Dorsolateral prefrontal cortex (tissue), 122 donors: ENCODE measurements at places on chromosomes 6 and 20. TPM values are rescaled to one million over a fixed set of nuclear protein-coding genes. Genes with fewer than 3 reads are reported as not detected.

DNA sequence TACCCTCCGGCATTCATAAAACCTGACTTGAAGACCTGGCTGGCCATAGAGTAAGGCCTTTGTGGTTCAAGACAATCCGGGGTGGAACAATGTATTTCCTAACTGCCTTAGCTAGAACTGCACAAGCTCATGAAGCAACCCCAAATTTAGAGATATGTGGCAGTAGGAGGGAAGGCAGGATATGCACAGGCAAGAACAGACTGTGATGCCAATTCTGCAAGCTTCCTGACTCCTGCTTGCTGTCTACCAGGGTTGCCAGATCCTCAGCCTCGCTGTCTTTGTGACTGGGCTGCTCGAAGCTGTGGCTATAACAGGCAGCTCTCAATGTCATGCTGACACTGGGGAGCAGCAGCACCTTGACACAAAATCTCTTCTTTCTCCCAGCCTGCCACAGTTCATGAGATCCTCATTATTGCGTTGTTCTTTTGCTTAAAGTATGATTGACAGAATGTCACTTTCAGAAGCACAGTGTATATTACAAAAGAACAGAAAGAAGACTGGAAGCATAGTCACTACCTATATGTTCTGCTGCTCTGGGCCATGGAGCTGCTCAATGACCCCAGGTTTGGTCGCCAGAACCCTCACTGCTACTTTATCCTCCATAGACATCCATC is 18.3 kb upstream of the SHLD1 start:
- DNase-seq, result peak; percentile 57

GRCh38 chr20:32031007-32031958 is 20.8 kb upstream of the HCK start:
- DNase-seq, result peak; percentile 75

GRCh38 chr6:138956244-138956924 is 31.7 kb downstream of the REPS1 start:
- DNase-seq, result no peak

DNA sequence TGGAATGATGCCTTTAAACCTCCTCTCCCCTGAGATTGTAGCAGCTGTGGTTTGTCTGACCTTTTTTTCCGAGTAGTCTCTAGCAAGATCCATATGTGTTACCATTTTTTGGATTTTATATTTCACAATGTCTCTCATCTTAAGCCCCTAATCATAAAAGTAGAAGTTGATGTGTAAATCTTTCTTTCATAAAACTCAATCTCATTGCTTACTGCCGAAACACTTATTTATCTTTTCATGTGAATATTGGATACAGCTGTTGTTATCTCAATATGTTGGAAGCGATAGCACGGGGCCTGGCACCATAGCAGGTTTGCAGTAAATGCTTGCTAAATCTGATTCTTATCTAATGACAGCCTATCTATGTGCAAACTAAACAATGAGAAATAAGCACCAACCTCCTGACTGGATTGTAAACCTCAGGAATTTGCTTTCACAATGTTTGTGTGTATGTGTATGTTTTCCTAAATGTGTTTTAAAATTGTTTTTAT is 14.2 kb downstream of the SMPDL3A start:
- no peak for DNase-seq

GRCh38 chr6:79047072-79047471 is 31.0 kb downstream of the PHIP start:
- no peak for DNase-seq

DNA sequence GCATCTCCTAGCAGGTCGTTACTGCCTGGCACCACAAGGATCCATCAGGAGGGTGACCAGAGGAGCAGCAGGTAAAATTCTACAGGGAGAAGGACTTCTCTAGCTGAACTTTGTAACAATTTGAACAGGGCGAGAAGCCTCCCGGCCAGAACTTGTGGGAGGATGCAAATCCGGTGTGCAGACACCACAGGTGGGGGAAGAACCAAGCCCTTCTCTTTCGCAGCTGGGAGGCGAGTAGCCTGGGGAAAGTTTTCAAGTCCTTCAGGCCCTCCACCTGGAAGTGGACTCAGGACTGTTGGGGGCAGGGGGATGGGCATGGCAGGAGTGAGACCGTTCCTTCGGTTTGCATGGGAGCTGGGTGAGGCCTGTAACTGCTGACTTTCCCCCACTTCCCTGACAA is 42.7 kb upstream of the FAM210B start:
- no peak for DNase-seq

DNA sequence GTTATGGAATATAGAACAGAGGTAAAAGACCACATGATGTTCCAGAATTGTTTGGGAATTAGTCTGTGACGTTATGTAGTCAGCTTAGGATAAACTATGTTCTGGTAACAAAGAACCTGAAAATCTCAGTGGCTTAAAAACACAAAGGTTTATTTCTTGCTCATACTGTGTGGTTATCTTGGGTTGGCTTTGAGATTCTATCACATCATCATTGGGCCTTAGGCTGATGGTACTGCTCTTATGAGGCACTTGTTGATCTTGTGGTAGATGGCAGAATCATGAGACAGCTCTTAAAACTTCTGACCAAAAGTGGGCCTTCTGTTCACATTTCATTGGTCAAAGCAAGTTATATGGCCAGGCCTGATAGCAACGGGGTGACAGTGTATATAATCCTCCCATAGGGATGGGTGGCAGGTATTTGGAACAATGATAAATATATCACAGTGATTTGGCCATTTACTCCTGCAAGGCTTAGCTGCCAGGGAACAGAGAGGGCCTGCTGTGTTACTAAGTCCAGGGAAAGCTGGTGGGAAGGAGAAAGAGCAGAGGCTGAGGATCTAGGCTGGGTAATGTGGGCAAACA is 13.5 kb downstream of the DHX35 start:
- DNase-seq, result no peak

DNA sequence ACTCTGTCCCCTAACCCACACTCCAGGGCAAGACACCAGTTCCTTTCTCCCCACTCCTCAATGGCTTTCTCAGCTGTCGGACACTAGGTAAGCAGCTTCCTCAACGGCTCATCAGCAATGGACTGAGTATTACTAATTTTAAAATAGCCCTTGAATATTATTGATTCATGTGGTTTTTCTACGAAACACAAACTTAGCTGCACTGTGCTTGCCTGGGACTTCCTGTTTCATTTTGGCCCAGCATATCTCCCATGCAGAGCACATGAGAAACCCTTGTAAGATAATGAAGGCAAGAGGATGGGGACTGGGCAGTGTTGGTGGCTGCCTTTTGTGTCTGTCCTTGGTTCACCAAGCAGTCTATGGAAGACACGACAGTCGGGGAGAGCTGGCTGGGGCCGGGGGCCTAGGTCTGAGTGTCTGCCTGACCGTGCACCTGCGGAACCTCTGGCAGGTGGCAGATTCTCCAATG is 48.9 kb downstream of the RNASET2 start:
- DNase-seq, result no peak

DNA sequence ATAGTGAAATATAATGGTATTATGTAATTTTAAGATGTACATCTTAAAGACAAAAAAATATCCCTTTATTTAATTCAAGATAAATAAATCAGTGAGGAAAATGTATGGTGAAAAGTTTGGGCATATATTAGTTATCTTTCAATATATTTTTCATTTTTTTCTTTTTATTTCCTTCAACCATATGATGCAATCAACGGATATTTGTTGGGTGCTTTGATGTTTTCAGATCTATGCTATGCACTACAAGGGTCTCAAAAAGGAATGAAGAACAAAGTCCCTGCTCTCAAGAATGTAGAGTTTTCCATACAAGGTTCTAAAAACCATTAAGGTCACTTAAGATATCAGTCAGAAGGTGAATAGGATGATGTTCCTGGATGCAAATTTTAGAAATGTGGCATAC is 258.0 kb downstream of the KHDC1L start:
- DNase-seq, result no peak

Gene POPDC3
- total RNA-seq, result 16.0 TPM

Gene PEX6
- 31.1 TPM for total RNA-seq

Gene MAS1
- total RNA-seq, result 7.2 TPM

Gene CENPB
- total RNA-seq, result 72.9 TPM

Gene NOTCH4
- 16.2 TPM for total RNA-seq

Gene PDCD2
- 23.6 TPM for total RNA-seq

Gene TSHZ2
- total RNA-seq, result 21.5 TPM

Gene OOEP
- total RNA-seq, result not detected
